ENCODE measurements at places on chromosomes 11 and 22.

DNA sequence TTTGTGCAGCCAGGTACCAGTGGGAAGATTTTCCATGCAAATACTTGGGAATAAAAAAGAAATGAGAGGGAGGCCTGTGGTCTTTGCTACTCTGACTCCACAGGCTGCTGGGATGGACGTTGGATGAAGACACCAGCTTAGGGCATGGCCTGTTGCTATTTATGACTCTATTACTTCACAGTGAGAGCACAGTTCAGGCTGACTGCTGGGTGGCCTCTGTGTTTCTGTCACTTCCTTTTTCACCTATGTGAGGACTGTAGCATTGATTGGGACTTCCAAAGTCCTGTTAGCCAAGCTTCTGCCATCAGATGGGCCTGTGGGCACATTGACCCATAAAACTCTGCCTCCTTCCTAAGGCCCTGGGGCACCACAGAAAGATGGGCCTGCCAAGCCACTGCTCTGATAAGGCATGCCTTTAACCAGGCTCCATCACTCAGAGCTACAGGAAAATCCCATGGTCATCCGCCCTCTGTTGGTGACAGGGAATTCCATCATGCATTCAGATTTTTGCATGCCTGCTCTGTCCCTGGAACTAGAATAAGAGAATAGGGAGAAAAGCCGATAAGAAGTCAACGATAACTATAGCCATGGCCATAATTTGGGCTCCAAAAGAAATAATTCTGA is 64.6 kb downstream of the KCNJ1 start:
- no peak for DNase-seq

GRCh38 chr11:6234387-6235107 is at the start of gene FHIP1B:
Gene FHIP1B, minus strand, starts transcription at chr11:6234636. Its CDS starts 10,120 bp downstream, at chr11:6224516.
- peak; percentile 100 for DNase-seq

DNA sequence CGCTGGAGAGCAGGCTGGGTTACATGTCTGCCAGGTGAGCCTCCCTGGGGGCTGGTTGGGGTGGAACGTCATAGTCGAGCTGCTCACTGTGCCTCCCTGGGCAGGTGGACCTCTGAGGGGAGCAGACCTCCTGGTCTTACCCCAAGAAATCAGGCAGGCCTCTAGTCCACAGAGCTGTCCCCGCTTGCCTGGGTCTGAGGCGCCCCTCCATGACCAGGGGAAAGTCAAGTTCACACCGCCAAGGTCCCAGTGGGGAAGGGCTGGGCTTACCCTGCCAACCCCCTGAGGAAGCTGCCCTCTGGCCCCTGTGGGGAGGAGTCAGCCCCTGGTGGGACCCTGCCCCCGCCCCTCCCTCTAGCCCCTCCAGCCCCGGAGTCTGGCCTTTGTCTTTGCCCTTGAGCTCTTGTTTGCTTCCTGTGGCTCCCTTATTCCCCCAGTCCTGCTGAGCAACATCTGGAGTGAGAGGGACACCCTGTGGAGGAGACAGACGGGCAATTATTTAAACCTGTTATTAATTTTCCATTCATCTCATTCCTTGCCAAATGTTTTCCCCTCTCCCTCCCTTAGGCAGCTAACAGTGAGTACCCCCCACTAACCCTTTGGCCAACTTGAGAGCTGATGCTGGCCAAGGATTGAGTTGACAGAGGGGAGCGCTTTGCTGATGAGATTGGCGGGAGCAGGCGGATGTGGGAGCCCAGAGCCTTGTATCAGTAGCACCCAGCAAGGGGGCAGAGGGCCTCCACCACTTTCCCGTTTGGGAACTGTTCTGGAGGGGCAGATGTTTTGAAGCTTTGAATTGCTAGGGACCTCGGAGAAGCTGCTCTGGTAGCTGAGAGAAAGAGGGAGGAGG is 83.4 kb downstream of the CEP164 start:
- no peak for DNase-seq

GRCh38 chr11:19323502-19323901 is 82.8 kb upstream of the E2F8 start:
- no peak for DNase-seq

DNA sequence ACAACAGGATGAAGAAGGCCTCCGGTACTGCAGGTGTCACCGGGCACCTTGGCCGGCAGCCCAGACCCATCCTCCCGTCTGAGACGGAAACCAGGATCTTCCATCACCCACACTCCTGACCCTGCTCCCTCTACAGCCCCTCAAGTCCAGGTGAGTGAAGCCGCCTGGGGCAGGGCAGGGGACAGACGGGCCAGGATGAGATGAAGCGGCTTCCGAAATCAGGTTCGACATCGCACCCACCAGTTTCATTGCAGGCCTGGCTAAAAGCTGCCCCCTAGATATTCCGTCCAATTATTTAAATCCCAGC is 639.1 kb downstream of the TBC1D22A start:
- no peak for DNase-seq

DNA sequence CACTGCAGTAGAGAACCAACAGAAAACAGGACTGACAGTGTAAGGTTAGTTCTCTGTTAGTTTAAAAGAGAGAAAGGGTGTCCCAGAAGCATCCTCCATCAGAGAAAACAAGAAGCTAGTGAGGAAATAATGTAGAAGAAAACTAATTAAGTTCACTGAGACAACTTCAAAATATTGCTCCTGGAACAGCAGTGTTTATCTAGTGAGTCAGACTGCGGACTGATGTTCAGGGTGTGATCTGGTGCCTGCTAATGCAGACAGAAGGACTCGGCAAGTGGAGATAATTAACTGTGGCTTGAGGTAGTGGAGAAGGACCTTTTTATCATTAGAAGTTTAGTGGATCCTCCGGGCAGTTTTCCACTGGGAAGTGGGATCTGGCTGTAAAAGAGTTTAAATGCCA is 55.4 kb downstream of the CDON start:
- DNase-seq: no peak

GRCh38 chr11:127109796-127110480 is 109.4 kb upstream of the KIRREL3 start:
- DNase-seq: no peak

DNA sequence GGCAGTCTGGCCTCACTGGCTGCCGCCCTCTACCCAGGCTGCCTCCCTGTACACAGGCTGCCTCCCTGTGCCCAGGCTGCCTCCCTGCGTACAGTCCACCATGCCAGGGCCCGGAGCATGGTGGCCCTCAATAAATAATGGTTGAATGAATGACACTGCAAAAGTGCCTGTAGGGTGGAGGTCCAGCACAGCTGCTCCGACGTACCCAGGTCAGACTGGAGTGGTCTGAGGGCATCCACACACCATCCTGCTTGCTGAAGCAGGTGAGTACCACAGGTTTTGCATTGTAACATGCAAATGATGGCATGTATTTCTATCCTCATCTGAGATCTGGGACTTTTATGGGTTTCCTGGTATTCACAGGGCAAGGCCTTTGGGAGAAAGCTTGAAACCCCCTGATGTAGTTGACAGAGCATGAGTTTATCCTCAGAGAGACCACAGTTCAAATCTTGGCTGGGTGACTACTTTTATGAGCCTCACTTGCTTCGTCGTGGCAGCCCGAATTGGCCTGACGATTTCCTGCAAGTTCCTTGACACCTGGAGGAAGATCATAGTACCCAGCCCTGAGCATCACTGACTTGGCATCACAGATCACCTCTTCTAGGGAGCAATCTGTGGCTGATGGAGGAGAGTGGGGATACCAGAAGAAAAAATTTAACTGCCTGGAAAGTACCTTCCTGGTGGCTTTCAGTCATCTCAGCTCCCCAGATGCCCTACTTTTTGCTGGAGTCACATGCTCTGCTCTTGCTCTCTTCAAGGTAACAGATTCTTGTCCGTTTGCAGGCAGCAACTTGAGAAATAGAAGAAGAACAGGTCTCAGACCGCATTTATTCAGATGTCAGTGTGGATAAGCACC is 16.0 kb upstream of the CYB5R3 start:
- no peak for DNase-seq

DNA sequence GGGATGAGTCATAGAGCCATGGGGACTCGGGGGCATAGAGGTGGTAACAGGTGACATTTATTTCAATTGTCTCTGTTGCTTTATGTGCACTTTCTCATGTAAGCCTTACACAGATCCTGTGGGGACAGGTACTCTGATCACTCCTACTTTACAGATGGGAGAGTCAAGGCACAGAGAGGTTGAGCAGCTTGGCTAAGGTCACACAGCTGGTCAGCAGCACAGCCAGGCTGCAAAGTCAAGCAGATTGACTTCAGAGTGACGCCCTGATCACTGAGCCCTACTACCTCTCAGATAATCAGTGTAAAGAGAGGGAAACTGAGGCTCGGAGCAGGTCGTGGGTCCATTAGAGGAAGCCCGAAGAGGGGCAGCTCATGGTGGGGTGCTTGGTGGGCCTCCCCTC is 3.5 kb downstream of the TMPRSS6 start:
- DNase-seq: no peak

DNA sequence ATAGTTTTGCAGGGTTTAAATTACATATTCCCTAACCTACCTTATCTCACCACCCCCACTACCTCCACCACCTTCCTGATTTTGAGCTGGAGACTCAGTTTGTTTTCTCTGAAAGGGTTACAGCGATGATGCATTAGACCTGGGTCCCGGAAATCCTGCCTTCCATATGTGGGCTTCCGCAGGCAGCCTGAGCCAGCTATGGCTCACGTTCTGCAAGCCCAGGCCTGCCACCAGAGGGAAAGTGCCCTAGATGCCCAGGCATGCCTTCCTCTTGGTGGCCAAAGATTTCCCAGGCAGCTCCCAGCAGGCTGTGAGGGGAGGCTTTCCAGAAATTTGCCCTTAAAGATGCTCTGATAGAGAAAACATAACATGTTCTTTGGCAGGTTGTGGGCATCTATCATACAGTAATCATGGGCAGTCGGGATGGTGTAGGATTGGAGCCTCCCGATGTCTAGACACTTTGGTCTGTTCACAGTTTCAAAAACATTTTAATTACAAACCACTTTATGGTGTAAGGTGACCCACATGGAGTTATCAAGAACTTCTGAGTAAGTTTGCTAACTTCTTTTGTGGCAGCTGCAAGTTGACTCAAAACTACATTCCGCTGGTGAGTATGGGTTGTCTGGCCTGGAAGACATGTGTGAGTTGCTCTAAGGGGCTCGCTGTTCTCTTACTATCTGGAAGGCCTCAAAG is 79.3 kb downstream of the MICAL2 start:
- DNase-seq: no peak

- no peak for DNase-seq
Observed at GRCh38 chr22:47205081-47205491, 442.6 kb downstream of the TBC1D22A start.

DNA sequence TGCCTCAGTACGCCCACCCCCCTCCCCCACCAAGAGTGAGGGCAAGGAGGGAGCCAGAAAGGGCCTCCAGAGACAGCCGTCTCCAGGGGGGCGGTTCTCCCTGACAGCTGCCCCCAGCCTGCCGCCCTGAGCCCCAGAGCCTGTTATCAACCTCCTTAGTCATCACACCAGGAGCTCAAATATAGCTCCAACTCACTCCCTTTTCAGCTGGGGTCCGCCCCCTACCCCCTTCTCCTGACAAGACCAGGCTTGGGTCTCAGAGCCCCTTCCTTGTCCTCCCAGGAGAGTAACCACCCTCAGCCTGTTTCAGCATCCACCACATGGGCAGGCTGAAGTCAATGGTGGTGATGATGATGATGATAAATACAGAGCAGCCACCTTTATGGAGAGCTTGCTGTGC is 2.5 kb upstream of the INPP5J start:
- DNase-seq: no peak

DNA sequence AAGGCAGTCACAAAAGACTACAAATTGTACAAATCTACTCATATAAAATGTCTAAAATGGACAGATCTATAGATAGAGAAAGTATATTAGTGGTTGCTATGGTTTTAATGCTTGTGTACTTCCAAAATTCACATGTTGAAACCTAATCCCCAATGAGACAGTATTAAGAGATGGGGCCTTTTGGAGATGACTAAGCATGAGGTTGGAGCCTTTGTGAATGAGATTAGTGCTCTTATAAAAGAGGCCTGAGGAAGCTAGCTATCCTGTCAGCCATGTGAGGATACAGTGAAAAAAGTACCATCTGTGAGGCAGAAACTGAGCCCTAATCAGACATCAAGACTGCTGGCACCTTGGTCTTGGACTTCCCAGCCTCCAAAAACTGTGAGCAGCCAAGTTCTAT is 82.6 kb downstream of the CYP2R1 start:
- DNase-seq: no peak

GRCh38 chr11:110860461-110860860 is 148.2 kb upstream of the ARHGAP20 start:
- no peak for DNase-seq

GRCh38 chr22:48181263-48181955 is 1419.0 kb downstream of the TBC1D22A start:
- no peak for DNase-seq

GRCh38 chr11:47406896-47407745 is 1.3 kb upstream of the SLC39A13 start:
- DNase-seq: no peak

- no peak for DNase-seq
Observed at GRCh38 chr11:115958089-115959000, 454.1 kb upstream of the CADM1 start.

DNA sequence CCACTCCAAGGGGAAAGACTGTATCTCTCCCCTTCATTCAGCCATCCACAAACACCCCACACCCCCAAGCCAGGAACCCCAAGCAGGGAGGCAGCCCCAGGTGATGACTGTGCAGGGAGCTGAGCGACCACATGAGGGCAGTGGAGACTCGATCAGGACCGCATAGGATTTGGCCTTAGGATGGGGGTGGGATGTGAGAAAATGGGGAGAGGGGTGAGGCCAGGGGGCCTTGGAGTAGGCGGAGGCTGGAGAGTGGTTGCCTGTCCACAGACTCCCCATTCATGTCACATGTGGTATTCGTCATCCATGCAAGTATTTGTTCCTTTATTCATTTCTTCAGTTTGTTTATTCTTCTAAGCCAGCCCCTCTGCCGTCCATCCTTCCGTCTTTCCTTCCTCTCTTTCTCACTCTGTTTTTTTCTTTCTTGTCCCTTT is 2.7 kb upstream of the RHOD start:
- peak; percentile 46 for DNase-seq

GRCh38 chr11:44066732-44067141 is 667 bp downstream of the ACCS start:
- DNase-seq: no peak

GRCh38 chr11:36088266-36088972 is 144.6 kb downstream of the LDLRAD3 start:
- no peak for DNase-seq

GRCh38 chr11:70509476-70509875 is 111.1 kb downstream of the CTTN start:
- no peak for DNase-seq

- peak; percentile 40 for DNase-seq
Observed at GRCh38 chr22:41939981-41940831, 6.7 kb downstream of the CENPM start.

Measured in hypothalamus (tissue), 51 donors.